ENCODE measurements at places on chromosomes 7 and 10.

GRCh38 chr10:123517426-123517825, 148.7 kb upstream of the GPR26 start:
- no peak for DNase-seq

DNA sequence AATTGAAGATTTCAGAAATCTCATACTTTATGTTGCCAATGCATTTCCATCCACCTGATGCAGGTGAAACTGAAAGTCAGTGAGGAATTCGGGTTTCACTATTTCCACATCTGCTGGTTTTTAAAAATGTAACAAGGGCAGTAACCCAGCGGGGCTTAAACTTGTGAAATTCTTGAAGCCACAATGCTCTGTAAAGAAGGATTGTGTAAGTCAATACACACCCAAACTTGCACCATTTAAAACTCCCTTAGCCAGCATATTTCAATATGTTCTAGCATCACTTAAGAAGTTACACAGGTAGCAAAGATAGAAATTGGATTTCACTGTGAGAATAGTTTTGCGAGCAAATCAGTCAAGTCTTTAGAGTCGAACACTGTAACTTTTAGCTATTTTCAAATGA, 386.1 kb downstream of the PLXDC2 start:
- no peak for DNase-seq

- no peak for DNase-seq
Observed at GRCh38 chr10:125209591-125210355, 49.4 kb upstream of the CTBP2 start.

GRCh38 chr10:48516911-48517310, 88.0 kb downstream of the ARHGAP22 start:
- DNase-seq = no peak

GRCh38 chr7:121307021-121307574, 21.7 kb upstream of the WNT16 start:
- no peak for DNase-seq

DNA sequence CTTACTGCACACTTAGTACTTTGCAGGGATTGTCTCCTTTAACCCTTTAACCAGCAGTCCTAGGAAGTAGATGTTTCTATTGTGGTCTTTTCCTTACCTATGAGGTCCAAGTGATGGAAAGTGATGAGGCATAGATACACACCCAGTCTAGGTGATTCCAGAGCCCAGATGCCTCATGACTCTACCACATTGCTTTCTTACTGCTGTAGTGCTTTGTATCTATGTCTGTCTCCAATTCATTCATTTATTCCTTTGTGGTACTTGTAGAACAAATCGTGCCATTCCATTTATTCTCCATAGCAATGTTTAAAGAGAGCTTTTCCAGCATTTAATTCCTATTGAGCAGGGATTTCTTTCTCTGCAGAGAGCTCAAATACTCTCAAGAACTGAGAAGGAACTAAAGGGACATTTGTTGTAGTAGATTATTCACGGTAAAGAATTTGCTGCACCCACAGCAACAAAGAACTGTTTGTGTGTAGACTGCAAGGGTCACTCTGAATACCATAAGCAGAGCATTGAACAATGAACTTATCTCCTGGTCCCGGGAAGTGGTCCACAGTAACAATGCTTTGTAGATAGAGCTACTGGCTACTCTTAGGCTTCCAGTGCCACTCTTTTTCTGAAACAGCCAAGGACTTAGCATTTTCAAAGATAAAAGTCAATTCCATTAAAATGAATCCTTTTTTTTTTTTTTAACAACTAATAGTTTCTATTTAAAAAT, 337.0 kb downstream of the PTEN start:
- DNase-seq = no peak

DNA sequence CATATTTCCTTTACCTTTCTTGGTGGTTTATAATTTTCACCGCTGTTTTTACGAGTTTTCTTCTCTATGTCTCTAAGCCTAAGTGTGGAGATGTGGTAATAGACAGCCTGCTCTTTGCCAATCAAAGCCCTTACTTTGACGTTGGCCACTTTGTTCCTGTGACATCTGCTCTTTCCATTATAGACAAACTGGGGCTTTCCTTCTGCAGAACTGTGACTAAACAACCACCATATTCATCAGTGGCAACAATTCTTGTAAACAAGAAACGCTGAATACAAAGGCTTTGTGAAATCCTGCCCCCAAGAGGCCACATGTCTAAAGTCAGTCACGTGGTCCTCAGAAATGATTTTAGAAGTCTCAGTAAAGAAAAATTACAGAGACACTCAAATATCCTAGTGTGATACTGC, 59.6 kb upstream of the CAPZA2 start:
- peak; percentile 10 for DNase-seq

- DNase-seq = no peak
Observed at GRCh38 chr7:50504646-50505546, 54.7 kb upstream of the FIGNL1 start.

DNA sequence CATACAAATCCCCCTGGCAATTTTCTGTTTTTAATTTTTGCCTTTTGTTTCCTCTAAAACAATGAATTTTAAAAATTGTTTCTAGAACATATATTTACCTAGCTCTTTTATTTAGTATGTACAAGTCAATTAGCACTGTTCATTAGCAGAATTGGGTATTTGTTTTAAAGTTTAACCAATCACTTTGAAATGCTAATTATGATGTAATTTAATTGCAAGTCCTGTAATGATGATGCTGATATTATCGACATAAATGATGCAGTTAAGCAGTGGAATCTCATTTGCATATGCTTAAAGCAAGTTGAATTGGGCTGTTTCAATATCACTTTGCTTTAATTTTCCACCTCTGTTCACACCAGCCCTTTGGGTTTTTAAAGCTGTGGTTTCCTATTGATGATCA, 2.7 kb downstream of the FOXP2 start:
- no peak for DNase-seq

GRCh38 chr7:47584536-47584895, 2.6 kb upstream of the TNS3 start:
- no peak for DNase-seq

DNA sequence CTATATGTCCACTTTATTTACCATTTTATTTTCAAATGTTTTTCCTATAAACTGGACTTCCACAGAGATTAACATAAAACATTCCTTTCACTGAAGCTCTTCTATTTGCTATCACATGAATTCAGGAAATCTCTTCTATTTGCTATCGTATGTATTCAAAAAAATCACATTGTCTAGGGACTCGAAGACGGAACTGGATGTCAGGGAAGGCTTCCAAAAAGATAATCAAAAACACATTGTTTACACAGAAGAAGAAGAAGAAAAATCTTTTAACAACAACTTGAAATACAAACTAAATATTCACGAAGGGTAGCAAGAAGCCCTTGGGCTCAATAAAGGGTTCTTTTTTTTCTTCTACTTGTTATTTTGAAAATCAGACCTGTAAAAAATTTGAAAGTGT, 426.1 kb upstream of the LRRN3 start:
- no peak for DNase-seq

- DNase-seq = no peak
Observed at GRCh38 chr7:141191277-141191676, 117.4 kb downstream of the TMEM178B start.

DNA sequence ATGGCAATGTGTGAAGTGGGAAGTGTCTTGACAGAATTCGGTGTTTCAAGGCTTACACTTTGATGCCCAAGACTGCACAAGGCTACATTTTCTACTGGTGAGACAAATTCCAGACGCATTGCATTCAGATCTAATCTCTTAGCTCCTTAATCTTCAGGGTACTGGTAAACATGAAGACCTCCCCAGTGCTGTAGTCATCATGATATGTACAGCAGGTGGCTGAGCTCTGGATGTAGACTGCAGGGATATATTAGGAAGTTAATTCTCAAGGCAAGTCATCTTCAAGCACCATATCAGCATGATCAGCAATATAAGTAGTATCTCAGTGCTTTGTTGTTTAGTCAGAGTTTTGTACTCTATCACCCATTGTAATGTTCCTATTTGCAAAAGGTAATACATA, 61.8 kb downstream of the IKZF1 start:
- DNase-seq = no peak

- DNase-seq = no peak
Observed at GRCh38 chr10:131213741-131214505, 97.6 kb downstream of the TCERG1L start.

GRCh38 chr7:90180649-90181048, 26.4 kb downstream of the STEAP1 start:
- no peak for DNase-seq

DNA sequence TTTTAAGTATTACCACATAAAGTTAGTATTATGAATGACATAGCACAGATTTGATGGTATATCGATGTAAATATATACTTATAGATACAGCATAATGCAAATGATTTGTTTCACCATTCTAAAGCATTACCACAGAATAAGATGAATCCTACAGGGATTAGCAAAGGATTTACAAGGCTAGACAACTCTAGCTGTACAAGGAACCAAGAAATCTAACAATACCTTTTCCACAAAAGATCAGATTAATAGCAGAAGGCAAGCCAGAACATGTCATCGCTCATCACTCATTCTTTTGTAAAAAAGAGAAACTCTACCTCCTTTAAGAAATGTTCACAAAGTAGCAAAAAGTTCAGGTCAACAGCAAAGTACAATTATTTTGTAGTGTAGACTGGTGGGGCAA, 105.1 kb upstream of the ANK3 start:
- DNase-seq = no peak

DNA sequence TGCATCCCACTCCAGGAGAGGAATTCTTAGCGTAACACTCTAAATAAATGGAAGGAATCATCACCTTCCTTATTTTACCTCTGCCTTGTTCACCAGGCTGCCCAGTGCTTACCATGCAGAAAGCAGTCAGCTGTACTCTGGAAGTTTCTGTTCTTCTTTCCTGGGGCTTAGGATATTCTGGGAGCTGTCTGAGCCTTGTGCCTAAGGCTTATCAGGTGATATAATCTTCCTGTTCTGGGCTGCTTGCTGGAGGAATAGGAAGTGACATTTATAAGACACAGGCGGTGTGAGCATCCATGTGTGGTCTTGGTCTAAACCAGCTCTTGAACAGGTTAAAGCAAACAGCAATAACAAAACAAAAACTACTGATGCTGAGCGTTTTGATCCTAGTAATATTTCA, 13.5 kb downstream of the KCTD7 start:
- DNase-seq = no peak

GRCh38 chr7:88169717-88170320, 50.0 kb downstream of the SRI start:
- DNase-seq = no peak

DNA sequence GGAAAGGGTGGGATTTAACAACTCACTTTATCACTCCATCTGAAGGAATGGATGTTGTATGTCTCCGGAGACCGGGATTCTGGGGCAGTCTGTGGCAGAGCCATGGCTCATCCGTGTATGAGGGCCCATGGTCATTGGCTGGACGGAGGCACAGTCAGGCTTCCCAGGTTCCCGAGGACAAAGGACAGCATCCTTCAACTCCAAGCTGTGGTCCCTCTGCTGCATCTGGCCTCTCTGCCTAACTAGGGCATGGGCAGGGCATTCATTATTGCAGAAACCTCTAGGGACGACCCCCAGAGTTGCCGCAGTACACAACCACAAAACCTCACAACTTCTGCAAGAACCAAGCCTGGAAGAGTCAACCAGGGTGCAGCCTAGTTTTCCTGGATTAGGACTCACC, 525.2 kb downstream of the GLRX3 start:
- DNase-seq = no peak

- DNase-seq = no peak
Observed at GRCh38 chr7:70725448-70725847, 406.5 kb upstream of the GALNT17 start.

- DNase-seq = no peak
Observed at GRCh38 chr7:74258639-74259038, 4.4 kb upstream of the RFC2 start.

GRCh38 chr10:27535317-27535716, 31.2 kb downstream of the RAB18 start:
- no peak for DNase-seq

DNA sequence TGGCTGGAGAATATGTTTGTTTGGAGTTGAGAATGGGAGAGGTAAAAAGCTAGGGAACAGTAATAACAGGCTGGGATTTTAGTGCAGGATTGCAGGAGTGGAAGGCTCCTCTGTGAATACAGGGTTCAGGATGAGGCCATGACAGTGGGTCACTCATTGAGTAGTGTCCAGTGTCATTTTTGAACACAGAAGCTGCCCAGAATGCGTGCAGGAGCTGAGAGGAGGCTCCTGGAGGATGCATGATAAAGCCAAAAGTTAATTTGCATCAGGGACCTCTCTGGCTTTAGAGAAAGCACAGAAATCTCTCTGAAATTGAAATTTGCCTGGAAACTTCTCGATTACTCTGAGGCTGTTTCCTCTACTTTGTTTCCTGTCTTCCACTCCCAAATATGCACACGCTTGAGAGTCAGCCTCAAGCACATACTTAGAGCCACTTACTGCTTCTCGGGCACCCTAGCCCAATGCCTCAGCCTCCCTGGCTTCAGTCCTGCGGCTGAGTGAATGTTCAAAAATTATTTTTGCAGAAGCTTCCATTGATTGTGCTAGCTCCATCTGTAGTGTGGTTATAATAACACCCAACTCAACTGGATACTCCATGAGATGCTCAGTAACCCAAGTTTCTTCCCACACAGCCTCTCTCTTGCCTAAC, 1.8 kb upstream of the GALNT17 start:
- DNase-seq = no peak

GRCh38 chr10:78715435-78715834, 353.3 kb upstream of the ZMIZ1 start:
- DNase-seq = no peak

DNA sequence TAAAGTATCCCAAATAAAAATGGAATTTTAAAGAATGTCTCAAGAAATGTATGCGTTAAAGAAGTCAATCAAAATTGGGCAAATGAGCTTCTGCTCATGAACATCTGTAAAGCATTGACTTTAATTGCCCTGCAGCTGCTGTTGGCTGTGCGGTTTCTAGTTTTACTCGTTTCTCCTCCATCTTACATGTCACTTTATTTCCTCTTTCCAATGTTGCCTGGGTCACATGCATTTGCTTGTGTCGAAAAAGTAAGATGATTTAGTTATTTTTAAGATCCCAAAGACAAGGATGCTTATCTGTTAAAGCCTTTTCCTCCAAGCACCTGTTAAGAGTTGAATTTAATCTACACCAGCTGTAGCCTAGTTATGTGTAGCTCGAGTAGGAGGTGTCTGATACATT, 310.4 kb downstream of the EXOC4 start:
- no peak for DNase-seq

GRCh38 chr10:55104738-55105137, 303.7 kb upstream of the PCDH15 start:
- DNase-seq = no peak
